ENCODE measurements at places on chromosomes 5 and 9.

- DNase-seq, result no peak
These were observed 2.8 kb downstream of the PDE6A start for GRCh38 chr5:149941795-149942194.

- DNase-seq, result no peak
These were observed 104.8 kb downstream of the STARD4 start for GRCh38 chr5:111407562-111407961.

GRCh38 chr9:34413231-34413852 is 36.6 kb upstream of the MYORG start:
- peak; percentile 24 for DNase-seq

DNA sequence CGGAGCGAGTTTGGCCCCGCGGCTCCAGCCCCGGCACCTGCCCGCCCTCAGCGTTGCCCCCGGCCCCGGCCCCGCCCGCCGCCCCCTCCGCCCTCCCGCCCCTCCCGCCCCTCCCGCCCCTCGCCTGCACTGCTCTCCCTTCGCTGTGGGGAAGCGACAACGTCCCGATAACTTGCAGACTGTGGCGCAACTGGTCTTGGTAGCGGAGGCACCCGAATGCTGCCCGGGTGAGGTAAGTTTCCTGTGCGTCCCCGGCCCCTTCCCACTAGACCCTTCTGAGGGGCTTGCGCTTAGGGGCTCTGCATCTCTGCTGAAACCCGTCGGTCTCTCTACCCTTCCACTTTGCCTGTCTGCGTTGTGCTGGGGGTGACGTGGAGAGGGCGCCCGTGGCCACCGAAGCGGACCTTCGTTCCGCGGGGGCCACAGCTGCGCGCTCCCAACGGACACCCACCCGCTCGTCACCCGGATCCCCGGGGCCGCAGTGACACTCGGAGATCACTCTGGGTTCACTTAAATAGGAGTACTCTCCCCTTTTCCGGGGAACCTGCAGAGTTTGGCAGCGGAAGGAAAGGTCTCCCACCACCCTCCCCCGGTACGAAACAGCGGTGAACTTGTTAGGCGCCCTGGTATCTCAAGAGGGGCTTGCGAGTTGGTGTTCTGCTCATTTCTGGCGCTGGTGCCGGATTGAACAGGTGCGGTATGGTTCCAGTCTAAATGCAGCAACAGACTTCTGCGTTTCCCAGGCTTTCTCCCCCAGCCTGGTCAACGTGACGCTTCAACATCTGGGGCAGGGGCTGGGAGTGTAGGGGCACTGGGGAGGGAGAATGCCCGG is 707 bp downstream of the PIP5K1B start:
- DNase-seq, result peak; percentile 2

GRCh38 chr5:179550511-179551342 is at the start of gene RUFY1:
TSS of gene RUFY1 (plus strand) at chr5:179550554. CDS start at chr5:179550570, 16 bp downstream.
- DNase-seq, result peak; percentile 80

GRCh38 chr9:134502809-134503211 is 138.8 kb upstream of the COL5A1 start:
- DNase-seq, result no peak

DNA sequence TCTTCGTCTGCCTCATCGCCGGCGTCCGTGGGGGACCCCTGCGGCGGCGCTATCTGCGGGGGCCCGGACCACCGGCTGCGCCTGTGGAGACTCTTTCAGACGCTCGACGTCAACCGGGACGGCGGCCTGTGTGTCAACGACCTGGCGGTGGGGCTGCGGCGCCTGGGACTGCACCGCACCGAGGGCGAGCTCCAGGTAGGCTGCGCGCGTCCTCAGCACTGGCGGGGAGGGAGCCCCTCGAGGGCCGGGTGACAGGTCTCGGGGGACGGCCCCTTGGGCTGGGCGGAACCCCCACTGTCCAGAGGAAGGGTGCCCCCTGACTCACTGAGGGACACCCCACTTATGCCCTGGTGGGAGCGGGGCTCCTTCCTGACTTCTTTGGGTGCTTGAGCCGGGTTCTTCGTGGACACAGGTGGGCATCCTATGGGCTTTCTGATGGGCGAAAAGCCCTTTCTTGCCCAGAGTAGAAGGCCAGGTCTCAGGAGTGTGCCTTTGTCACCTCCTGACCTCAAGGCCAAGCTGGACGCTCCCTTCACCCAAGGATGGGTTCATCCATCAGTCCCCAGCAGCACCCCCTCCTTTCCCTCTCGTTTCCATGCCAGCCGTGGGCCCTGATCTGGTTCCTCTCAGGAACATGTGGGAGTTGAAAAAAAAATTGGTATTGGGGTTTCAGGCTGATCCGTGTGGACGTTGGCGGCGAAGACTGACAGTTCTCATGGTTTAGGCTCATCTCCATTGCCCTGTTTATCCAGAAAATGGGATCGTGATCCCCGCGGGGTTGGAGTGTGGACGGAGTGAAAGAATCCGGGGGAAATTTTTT is 564 bp downstream of the SLC25A25 start:
- no peak for DNase-seq

DNA sequence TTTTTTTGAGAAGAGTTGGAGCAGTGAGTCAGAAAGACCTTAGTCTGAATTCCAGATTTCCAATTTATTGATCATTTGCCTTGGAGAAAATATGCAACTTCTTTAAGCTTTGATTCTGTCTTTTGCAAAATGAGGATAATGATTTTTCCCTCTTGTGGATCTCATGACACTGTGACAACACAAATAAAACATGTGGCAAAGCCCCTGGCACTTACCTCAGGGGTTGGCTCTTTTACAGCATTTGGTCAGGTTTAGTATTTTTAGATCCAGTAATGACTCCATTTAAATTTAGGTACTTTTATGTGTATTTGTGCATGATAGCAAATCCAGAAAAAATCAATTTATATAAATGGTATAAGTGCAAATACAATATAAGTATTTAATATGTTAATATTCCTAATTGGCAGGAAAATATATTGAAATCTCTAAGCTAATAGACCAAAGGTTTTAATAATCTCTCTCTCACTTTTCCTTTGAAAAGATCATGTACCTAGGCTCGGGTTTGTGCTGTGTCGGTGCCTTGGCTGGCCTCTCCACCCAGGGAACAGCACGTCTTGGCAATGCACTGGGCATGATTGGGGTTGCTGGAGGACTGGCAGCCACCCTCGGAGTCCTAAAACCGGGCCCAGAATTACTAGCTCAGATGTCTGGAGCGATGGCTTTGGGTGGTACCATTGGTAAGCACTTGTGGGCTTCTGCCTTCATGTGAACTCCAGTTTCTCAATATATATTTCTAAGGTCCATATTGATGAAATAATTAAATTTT is 49.7 kb downstream of the NNT start:
- DNase-seq, result no peak

DNA sequence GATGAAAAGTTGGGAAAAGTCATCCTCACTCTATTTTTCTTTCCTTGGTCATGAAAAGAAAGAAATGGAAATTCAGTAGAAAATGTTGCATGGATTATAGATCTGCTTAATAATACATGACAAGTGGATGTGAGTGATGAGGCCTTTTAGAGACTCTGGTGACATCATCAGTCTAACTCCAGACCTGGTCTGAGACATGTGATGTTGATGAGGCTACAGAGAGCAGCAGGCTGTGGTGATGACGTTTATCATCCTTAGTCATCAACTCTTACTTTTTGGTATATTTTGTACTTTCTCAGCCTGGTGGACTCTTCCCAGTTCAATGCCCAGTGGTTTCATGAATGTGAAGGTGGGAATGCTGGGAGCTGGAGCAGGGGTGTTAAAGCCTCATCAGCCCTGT is 116.4 kb downstream of the TTLL11 start:
- no peak for DNase-seq

- no peak for DNase-seq
These were observed 19.0 kb downstream of the C9orf57 start for GRCh38 chr9:72041369-72041768.

GRCh38 chr9:100640447-100641050 is 62.7 kb downstream of the CAVIN4 start:
- DNase-seq, result no peak

GRCh38 chr9:5062631-5063030 is 77.6 kb downstream of the JAK2 start:
- no peak for DNase-seq

DNA sequence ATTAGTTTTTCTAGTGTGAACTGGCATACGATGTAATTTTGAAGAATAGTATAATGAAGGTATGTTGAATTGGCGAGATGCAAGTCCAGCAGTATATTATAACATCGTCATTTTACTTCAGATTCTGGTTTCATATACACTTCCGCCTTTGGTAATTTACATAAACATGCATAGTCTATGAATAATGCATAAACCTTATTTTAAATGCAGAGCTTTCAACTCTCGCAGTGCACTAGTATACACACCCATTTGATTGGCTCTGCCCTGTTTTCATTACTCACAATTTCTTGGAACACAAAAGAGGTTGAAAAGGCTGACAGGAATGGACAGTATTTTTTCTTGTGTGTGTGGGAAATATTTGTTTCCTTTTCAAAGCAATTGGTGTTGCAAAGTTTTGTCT is 128.9 kb upstream of the CCNH start:
- no peak for DNase-seq

DNA sequence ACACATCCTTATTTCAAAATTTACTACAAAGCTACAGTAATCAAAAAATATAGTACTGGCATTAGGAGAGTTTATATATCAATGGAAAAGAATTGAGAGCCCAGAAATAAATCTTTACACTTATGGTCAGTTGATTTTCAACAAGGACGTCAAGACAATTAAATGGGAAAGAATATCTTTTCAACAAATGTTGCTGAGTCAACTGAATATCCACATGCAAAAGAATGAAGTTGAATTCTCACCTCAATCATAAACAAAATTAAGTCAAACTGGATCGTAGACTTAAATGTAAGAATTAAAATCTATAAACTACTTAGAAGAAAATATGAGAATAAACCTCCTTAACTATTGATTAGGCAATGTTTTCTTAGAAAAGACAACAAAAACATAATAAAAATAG is 61.5 kb upstream of the PRR16 start:
- DNase-seq, result no peak

GRCh38 chr9:127172066-127172707 is 49.8 kb upstream of the ANGPTL2 start:
- no peak for DNase-seq

DNA sequence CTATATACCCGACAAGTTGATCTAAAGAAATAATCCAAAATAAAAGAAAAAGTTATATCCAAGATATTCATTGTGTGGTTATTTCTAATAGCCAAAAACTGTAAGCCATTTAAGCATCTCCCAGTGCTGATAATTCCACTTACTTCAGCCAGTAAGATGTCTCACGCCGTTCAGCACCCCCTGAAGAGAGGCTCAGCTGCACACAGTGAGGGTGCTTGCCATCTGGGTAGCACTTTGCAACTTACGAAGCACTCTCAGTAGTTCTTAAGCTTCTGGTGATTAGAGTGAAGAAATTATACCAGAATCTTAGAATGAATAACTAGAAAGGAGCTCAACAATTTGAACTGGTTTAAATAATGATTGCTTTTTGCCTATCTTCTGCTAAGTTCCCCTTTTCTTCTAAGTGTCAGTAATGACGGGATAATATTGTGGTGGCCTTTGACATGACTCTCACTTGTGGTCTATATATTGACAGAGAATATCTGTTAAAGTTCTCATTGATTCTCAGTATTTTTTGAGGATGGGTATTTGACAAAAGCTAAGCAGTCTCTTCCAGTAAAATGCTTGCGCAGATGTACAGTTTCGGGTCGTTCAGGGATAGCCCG is 26.2 kb upstream of the LTC4S start:
- DNase-seq, result no peak

GRCh38 chr9:90883661-90884060 is 82.0 kb downstream of the SYK start:
- no peak for DNase-seq

- no peak for DNase-seq
These were observed 83.3 kb downstream of the ATPSCKMT start for GRCh38 chr5:10166392-10166791.

DNA sequence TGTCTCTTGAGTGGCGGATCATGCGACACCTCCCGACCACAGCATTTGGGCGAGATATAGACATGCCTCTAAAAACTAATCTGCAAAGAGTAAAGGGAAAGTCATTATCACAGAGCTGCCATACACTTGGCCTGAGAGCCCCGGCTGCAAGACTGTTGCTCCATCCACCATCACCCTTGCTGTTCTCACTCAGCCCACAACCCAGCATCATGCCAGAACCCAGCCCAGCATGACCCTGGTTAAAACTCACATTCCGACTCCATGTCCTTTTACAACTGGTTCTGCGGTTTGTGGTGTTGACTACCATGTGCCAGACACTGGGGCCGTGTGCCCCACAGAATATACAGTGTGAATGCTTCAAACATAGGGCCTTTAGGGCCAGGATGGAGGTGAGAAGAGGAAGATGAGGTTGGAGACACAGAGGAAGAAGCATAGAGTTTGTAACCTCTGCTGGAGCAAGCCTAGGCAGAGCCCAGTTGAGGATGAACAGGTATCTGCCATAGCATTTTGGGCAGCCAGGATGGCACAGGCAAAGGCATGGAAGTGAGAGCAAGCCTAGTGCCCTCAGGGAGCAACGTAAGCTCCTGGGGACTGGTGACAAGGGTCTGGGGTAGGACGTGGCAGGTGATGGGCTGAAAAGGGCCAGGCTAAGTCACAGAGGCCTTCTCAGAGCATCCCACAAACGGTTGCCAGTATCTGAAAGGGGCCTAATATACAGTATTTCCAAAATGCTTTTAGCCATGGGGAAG is 37.5 kb upstream of the SMU1 start:
- DNase-seq, result no peak

DNA sequence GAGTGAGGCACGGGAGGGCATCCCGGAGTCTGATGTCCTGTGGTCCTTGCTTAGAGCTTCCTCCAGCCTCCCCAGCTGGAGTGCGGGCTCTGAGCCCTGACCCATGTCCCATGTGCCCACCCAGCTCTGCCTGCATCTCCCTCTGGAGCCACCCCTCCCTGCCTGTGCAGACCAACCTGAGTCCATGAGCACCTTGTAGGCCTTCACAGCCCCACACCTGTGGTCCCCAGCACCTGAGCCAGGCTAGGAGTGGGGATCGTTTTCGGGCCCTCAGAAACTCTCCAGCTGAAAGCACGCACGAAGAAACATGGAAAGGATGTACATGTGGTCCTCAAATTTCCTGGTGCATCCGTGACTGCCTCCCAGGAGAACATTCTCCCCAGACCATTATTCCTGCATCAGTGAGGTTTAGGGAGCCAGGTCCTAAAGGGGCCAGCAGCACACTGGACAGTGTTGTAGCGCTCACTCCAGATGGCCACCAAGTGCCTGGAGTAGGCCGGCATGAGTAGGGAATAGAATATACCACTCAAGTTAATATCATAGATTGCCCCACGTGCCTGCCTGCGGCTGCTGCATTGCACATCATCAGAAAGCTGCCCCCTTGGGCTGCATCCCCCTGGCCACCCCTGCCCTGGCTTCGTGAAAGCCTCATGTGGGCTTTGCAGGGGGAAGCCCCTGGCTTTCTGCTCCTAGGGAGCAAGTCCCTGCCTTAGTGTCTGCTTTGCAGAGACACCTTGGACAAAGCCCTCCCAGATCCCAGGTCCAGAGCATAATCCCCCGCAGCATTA is 80.6 kb downstream of the WNK2 start:
- no peak for DNase-seq

DNA sequence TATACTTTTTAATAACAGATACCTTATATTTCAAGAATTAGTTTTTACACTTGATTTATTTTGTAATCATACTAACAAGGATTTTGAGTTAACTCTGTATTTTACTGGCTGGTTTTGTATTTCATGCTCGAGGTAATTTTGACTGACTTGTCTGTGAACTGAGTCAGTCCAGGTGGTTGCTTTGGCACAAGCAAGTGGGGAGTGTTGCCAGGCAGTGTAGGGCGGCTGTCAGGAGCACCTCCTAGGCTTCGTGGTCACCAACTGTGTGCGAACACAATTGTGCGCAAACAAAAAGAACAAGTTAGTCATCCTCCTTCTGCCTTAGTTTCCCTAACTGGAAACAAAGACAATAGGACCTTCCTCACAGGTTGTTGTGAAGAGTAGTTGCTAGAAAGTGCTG is 286.3 kb downstream of the ADGRV1 start:
- DNase-seq, result no peak
